ENCODE measurements at places on chromosomes 4 and X.

DNA sequence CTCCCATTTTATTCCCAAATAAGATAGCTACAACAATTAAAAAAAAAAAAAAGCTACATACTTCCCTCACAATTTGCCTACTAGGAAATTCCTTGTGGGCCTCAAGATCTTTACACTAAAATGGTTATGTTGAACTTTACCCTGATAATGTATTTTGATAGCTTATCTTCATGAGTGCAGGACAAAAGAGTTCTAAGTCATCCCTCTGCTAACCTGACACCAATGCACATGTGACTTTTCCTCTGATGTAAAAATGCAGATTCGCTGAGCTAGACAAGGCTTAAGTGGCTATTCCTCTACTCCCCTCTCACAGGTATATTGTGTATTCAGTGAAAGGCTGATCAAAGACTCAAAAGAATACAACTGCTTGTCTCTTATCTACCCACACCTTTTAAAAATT lies 22.5 kb downstream of the ELF2 start:
- no peak for DNase-seq

- no peak for DNase-seq
These were observed 67.8 kb upstream of the ANXA3 start for GRCh38 chr4:78483811-78484210.

GRCh38 chrX:53594354-53594753 lies 92.2 kb downstream of the HUWE1 start:
- no peak for DNase-seq

- DNase-seq, result peak; percentile 49
These were observed 14.7 kb upstream of the CBR4 start for GRCh38 chr4:169024762-169025161.

DNA sequence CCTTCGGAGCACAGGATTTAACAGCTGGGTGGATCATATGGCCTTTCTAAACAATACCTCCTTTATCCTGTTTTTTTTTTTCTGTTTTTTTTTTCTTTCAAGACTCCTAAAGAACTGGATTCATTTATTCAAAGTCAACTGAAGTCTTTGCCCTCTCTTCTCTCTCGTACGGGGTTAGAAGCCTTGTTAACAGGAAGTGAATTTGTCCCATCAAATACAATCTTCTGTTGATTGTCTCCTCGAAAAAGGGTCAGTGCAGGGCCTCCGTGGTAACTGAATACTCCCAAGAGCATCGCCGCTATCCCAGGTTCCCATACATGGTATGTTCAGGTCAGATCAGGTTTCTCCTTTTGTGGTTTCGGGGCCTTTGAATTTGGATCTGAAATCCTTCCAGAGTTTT lies 1.8 kb upstream of the TMEM128 start:
- DNase-seq, result no peak

DNA sequence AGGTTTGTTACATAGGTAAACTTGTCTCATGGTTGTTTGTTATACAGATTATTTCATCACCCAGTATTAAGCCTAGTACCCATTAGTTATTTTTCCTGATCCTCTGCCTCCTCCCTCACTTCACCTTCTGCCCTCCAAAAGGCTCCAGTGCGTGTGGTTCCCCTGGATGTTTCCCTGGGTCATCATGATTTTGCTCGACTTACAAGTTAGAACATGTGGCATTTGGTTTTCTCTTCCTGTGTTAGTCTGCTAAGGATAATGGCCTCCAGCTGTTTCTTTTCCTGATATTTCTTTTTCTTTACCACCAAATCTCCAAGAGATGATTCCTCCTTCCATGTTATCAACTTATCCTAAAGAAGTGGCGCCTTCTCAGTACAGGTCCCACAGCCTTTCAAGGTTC lies 543.1 kb upstream of the ADGRL3 start:
- DNase-seq, result no peak

DNA sequence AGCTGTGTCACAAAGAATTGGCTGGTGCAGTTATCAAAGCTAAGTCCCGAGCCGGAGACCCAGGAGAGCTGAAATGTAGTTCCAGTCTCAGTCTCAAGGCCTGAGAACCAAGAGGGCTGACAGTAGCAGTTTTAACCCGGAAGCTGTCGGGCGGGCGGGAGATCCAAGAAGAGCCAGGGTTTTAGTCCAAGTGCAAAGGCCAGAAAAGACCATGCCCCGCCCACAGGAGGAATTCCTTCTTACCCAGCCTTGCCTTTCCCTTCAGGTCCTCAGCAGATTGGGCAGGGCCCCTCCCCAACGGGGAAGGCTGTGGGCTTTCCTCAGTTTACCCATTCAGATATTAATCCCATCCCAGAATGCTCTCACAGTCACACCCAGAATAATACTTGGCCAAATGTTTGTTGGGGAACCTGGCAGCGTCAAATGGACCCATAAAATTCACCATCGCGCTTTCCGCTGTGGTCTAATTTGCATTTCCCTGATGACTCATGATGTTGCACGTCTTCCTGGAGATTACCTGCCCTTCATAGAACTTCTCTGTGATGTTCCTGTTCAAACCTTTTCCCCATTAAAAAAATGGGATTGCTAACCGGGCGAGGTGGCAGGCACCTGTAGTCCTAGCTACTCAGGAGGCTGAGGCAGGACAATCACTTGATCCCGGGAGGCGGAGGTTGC lies 16.2 kb downstream of the MAEA start:
- no peak for DNase-seq

DNA sequence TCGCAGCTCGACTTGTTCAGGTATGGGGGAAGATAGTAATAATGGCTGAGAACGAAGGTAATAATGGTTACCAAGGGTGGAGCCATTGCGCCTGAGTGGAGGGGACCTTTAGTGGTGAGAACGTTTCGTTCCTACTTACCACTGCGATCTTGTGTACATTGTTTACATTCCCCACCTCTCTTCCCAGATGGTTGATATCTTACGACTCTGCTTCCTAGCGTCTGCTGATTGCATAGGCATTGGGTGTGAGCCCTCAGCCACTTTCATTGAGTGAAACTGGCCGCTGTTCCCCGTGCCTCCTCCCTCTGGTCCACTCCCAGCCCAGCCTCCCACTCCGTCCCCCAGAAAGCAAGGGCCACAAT lies 850 bp downstream of the IGBP1 start:
- DNase-seq, result peak; percentile 29

- DNase-seq, result peak; percentile 46
These were observed 5.4 kb upstream of the LRAT start for GRCh38 chr4:154738426-154738825.

GRCh38 chr4:139553751-139554641 lies 2.0 kb downstream of the SETD7 start:
- DNase-seq, result no peak

GRCh38 chrX:46628460-46629371 lies 55.2 kb downstream of the CHST7 start:
- no peak for DNase-seq

- peak; percentile 87 for DNase-seq
These were observed 24.2 kb upstream of the CSF2RA start for GRCh38 chrX:1244164-1245076.

GRCh38 chr4:172105918-172106317 lies 292.7 kb downstream of the GALNTL6 start:
- no peak for DNase-seq

- no peak for DNase-seq
These were observed 103.9 kb downstream of the STIM2 start for GRCh38 chr4:26964512-26964911.

DNA sequence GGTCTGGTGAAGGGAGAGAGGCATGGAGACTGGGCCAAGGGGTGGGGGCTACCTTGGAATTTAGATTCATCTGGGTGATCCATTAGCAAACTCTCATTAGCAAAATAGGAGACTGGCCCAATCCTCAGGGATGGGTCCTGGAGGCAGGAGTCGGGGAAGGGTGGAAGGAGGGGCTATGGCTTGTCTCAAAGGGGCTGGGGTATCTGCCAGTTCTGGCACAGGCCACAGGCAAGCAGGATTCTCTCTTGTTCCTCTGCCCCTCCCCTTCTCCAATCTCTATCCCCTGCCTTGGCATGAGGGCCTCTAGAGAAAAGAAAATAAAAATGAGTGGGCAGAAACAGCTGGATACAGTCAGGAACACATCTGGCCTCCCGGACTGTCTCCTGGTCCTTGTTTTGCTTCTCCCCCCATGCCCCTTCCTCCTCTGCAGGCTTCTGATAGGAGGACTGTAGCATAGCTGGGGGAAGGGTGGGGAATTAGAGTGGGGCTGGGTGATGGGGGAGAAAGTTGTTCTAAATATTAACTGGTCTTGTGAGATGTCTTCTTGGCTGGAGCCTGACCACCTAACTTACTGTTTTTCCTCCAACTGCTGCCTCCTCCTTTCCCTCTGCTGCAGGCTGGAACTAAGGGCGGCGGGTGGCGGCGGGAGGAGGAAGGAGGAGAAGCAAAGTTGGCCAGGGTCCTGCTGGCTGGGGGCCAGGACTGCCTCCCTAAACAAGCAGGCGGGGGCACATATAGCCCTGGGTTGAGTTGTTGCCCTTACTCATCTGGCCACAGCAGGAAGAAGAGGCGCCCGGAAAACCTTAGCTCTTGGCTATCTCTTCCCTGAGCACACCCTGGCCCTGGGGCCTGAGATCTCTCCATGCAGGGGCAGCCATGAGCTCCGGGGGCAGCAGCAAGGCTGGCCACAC lies 53.3 kb upstream of the LAS1L start:
- DNase-seq, result no peak

- no peak for DNase-seq
These were observed 74.3 kb upstream of the KCTD8 start for GRCh38 chr4:44522761-44523445.

DNA sequence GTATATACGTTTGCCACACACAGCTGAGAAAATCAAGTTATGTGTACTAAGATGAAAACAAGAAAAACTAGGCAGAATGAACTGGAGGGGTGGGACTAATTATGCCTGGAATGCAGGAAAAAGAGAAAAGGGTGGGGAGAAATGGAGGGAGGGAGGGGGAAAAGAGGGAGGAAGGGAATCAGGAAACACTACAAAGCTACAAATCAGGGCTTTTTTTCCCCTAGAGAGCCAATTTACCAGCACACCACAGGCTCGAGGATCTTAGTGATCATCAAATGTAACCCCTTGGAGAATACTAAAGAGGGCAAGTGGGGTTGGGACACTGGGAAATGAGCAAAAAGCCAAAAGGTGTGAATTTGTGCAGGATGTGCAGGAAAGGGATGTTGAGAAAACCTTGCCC lies 451.9 kb downstream of the SMARCA1 start:
- DNase-seq, result peak; percentile 32

DNA sequence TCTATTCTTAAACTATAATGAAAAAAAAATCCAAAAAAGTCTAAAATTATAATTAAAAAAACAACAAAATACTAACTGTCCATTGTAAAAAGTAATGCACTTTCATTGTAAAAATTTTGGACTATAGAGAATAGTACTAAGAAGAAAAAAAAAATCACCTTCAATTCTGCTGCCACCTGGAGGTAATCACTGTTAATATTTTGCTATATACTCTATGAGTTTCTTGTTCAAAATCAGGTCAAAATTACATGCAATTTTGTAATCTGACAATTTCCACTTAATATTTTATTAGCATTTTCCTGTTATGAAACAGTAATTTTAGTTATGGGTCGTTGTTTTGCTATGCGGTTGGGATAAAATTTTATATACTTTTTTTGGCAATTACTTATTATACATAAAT lies 62.0 kb downstream of the HTT start:
- DNase-seq, result no peak

- no peak for DNase-seq
These were observed 23.9 kb downstream of the C4orf54 start for GRCh38 chr4:99633772-99634171.

DNA sequence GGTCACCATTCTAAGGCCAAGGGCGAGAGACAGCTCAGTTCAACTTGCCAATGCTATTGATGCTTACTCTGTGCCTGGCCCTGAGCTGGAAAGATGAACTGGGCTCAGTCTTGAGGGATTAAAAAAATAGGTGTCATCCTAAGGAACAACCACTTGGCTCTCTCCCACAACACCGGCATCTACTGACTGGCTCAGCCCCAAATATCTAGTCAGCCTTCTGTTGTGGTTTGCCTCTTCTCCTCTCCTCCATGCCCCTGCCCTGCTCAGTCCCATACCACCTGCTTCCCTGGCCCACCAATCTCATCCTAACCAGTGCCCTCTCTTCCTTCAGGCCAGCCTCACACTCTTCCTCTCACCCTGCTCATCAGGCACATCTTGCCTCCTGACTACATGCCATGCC lies 29.6 kb downstream of the KDM5C start:
- DNase-seq, result no peak

- no peak for DNase-seq
These were observed 12.5 kb downstream of the SEC24D start for GRCh38 chr4:118823471-118823870.

- DNase-seq, result no peak
These were observed 16.4 kb downstream of the BANK1 start for GRCh38 chr4:101806914-101807313.

- no peak for DNase-seq
These were observed 386.2 kb downstream of the PCDH7 start for GRCh38 chr4:31106419-31106818.

- no peak for DNase-seq
These were observed 203.1 kb downstream of the LARP7 start for GRCh38 chr4:112840061-112840460.

- DNase-seq, result peak; percentile 70
These were observed 51.9 kb downstream of the PHKA2 start for GRCh38 chrX:18931972-18932371.

DNA sequence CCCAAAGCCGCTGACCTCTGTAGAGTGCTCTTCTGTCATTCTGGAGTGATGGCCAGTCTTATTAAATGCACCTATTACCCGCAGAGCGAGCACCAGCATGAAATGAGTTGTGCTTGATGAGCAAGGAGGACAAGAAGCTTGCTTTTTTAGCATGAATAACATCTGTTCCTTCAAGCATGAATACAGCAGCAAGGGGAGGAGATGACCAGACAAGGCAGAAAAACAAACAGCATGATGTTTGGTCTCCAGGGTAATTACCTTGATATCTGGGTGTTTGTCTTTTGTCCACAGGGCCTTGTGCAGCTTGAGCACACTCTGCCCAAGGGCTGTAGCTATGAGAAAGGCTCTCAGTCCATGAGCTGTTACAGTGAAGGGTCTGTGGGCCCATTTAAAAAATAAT lies 324.8 kb upstream of the DDX53 start:
- peak; percentile 3 for DNase-seq

DNA sequence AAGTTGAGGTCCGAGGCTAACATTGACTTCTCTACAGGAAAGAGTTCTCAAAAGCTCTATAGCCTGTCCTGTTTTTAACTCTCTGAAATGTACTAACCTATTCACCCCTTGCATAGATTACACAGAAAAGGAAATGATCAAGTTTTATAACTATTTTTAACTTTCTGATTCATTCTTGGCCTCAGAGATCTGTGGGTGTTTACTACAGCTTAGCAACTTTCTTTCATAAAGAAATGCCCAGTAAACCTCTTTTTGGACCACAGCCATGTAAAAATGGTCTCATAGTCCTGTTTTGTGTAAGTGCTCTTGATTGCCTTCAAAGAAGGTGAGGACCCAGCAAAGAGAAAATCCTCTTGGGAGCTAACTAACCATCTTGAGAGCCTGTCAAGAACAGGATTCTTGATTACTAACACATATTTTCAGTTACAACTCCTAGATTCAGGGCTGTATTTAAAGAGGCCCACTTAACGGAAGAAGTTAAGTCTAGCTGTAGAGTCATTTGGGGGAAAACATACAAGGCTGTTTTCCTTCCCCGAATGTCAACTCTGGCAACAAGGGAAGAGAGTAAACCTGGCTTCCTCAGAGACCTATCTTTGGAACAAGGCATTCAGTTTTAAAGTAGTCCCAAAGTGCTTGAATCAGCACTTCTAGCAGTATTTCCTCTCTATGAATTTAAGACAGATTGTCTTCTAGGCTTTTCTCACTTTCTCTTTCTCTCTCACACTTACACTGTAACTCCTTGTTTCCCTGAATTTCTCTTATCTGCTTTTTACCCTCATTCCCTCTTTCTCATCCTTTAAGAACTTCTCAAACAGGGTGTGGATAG lies 78.2 kb downstream of the IL21 start:
- no peak for DNase-seq

GRCh38 chrX:67544281-67545035 lies 637 bp downstream of the AR start:
- DNase-seq, result peak; percentile 67

All from neural progenitor cell (in vitro differentiated cells).